ENCODE measurements at places on chromosomes 16 and 17.

GRCh38 chr16:87723226-87723623 is 42.6 kb downstream of the KLHDC4 start:
- peak; percentile 89 for DNase-seq

DNA sequence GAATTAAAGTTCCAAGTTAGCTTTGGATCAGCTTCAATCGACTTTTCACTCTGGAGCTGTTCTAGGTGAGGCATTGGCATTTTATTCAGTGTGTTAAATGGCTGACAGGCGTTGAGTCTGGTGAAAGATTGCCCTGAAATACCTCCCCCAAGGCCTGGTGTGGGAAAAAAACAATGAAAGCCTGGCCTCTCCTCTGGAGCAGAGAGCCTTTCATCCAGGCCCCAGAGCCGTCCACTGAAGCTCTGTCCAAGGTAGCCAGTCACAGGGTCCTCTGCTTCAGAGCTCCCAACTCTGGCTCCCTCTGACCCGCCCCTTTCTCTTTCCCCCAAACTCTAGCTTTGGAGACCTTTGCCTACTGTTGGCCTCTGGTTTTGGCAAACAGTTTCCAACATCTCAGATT is 123.6 kb upstream of the CRHR1 start:
- no peak for DNase-seq

DNA sequence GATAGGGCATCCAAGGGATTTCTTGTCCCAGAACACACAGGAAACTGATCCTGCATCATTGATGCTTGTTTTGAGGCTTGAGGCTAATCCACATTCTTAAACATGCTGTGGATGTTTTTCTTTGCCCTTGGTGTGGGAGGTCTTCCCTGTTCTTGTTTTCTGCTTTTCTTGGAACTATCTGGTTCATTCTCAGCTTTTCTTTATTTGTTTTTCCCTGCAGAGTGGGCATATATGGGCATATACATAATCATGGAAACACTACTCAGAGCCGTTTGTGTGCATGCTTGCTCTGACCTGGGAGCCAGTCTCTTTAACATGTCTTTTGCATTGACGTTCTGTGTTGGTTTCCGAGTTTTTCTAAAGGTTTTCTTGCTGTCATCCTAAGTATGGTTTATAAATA is 300.0 kb downstream of the SNX29 start:
- DNase-seq, result no peak

DNA sequence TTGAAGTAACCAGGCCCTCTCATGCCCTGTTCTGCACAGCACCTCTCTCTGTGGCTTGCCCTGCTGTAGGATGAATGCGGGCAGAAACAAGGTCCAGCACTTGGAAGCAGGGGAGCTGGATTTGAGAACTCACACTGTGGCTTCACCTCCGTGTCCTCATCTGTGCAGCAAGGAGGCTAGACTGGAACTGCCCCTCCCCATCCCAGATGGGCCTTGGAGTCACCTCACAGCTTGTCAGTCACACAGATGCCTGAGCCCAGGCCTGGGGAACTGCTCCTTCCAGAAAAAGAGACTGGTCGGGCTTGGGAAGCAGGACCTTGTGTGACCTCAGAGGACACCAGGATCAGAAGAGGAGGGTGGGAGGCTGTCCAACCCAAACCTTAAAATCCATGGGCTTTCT is 180.8 kb downstream of the CCT6B start:
- no peak for DNase-seq

DNA sequence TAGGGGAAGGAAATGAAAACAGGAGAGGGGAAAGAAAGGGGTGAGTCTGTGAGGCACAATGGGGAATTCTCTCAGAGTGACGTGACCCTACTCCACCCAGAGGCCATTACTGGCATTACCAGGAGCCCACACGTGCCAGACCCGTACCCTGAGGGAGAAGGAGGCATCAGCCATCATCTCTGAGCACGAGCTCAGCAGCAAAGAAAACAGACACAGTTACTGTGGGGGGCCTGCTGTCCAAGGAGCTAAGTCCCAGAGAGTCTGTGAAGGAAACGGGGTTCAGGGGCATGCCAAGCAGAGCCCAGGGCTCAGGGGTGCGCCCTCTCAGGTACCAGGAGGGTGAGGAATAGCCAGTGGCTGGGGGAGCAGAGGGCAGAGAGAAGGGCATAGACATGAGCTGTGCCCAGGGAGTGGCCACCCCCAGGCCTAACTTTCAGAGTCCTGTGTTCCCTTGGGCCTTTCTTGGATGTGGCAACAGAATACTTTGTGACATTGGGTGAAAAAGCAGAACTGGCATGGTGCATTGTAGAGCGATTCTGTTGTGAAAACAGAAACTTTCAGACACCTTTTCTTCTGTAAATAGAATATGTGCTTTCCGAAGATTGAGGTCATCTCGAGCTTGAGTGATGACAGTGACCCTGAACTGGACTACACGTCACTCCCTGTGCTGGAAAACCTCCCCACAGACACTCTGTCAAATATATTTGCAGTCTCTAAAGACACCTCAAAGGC is 11.3 kb downstream of the TAF1C start:
- peak; percentile 80 for DNase-seq

- peak; percentile 89 for DNase-seq
These were observed 32.6 kb upstream of the TAC4 start for GRCh38 chr17:49880291-49881053.

DNA sequence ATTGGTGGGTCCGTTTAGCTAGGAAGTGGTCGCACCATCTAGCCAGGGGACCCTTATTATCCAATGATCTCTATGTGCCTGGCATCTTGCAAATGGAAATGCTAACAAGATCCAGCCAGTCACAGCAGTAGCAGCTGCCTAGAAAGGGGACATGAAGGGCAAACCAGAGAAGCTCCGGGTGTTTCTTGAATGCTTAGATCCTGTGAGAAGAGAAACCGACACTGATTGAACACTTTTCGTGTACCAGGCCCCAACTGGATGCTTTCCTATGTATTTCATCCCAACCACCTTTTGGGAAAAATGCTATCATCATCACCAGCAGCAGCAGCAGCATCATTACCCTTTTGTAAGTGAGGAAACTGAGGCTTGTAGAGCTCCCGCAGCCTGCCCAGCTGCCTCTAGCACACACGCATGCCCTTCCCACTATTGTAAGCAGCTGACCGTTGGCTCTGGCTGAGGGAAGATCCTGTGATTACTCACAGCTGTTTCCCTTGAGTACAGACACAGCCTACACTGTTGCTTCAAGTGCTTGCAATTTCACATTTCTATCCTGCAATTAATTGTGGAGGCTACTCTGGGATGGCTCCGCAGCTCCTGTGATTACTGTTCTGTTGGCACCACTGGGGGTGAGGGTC is 180.7 kb upstream of the CACNG5 start:
- no peak for DNase-seq

DNA sequence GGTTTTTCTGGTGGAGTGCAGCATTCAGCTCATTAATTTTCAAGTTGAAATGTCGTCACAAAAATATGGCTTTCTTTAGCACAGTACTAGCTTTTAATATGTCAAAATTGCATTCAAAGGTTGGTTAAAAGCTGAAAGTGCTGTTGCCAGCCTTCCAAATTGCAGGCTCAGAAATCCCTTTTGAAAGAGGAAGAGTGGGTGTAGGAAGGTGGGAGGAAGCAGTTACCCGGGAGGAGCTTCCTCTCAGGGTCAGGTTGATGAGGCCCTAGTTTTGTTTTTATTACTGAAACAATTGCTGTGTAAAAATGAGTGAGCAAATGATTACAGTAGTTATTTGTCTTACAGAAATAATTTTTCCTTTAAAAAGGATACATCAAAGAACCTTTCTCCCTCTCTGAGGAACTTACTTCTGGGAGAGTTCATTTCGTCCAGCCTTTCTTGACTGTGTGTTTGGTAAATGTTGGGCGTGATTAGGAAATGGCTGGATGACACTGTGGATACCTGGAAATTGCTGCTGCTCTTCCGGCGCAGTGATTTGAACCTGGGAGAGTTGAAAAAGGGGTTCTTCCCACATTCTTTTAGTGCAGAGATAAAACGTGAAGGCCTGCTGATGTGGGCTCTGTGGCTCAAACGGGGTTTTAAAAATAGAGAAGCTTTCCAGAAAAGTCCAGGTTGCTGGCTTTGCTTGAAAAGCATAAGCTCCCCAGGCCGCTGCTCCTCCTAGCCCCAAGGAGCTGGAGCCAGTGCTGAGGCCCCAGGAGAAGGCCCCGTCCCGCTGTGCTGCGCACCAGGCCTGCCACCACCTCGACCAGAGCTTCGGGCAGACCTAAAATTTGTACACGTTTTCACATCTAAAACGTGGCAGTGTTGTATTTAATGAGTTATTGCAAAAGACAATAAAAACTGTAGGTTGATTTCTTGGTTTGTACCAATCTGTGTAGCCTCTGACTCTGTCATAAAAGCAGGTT is 41.7 kb downstream of the SEC14L1 start:
- no peak for DNase-seq

- no peak for DNase-seq
These were observed 330.8 kb upstream of the WSB1 start for GRCh38 chr17:26963163-26963503.

GRCh38 chr16:79816081-79816497 is 215.6 kb upstream of the MAF start:
- DNase-seq, result no peak

DNA sequence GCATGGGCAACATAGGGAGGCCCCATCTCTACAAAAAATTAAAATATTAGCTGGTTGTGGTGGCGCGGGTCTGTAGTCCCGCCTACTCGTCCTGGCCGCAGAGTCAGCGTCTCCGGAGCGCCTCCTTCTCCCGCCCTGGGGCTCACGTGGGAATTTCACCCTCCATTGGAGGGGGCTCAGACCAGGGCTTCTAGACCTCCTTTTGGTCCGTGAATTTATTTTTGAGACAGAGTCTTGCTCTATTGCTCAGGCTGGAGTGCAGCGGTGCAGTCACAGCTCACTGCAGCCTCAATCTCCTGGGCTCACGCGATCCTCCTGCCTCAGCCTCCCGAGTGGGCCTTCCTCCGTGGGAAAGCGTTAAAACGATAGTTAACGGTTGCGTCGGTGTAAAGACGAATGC is 394 bp upstream of the NME4 start:
- DNase-seq, result peak; percentile 81

DNA sequence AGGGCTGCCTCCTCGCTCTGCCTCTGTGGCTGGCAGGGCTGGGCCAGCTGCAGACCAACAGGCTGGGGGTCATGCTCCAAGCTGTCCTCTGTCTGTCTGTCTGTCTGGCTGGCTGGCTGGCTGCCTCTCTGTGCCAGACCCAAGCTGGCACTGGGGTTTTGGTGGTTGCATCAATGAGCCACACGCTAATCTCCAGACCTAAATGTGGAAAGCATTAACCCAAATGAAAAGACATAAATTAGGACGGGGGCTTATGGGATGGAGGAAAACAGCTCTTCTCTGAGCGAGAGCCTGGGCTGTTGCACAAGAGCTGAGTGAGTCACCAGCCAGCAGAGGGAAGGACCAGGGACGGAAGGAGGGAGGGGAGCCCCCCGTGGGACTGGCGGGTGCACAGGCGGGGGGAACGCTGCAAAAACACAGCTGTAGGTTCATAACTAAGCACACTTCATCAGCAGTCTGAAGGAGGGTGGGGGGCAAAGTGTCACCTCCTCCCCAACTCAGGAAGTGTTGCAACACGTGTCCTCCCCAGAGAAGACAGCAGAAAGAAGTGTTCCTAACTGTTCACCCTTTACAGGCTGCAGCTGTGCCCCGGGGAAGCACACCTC is 83.4 kb downstream of the GAS7 start:
- DNase-seq, result peak; percentile 74

GRCh38 chr17:45451131-45451530 is 18.5 kb upstream of the ARHGAP27 start:
- DNase-seq, result no peak

DNA sequence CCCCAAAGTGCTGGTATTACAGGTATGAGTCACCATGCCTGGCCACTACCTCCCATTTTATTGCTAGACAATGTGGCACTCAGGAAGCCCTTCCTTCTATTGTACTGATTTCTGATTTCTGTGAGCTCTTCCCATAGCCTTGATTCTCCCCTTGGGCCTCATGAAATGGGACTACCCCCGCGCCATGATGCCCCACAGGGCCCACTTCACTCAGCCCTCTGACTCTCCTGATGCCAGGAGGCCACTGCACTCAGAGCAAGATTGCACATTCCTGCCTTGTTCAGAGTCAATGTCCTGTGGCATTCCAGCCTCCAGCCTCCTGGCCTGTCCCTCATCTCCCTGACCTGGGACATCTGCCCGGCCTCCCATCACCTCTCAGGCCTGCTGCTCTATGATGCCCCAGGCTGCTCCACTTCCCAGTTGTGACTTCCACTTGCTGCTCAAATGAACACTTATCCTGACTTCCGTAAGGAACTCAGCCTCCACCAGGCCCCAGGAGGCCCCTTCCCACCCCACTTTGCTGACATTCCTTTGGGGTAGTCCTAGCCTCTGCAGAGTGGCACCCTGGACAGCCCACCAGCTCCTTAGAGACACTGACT is 66.6 kb upstream of the KSR1 start:
- DNase-seq, result no peak

DNA sequence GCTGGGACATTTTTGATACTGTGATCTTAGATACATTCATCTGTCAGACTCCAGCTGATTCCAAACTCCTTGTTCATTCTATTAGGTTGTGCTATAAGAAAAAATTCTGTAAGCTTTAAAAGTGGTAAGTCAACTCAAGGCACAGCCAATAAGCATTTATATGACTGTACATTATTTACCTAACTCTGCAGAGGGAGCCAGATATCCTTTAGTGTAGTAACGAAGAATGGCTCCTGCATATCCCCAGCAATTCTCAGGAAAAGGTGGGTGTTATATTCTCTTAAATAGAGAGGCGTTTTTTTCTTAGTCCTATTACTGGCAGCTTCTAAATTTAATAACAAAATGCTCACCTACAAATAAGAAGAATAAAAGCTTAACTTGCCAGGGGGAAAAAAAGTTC is 374.3 kb upstream of the GOT2 start:
- DNase-seq, result no peak

DNA sequence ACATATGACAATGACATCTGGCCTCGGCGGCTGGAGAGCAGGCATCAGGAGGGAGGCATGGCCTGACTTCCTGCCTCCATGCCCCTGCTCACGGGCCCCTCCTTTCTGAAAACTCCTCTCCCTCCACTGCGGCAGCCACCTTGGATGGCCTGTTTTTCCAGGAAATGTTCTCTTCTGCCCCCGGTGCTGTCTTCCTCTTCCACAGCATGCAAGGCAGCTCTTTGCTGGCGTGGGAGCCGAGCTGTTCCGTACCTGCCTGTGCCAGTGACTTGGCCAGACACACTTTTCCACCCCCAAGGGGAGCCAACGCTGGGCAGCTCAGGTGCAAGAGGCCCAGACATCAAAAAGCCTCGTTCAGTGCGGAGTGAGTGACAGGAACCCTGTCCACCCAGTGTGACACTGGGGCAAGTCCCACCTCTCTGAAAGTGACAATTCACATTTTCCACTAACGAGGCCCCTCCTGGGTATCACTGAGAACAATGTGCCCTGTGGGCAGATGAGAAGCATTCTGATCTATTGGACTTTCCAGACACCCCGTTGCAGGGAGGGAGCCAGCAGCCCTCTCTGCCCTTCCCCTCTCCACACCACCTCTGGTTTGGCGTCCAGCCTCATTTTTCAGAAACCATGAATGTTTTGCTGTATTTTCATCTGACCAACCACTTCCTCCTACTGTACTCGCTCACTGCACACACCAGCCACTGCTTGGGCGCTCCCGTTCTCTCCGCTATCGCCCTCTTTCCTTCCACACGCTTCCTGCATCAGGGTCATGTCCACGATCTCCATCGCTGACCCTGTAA is 31.2 kb downstream of the NSMCE1 start:
- peak; percentile 33 for DNase-seq
